ENCODE measurements at places on chromosomes 4 and X. TPM values are rescaled to one million over a fixed set of nuclear protein-coding genes. Genes with fewer than 3 reads are reported as not detected.

DNA sequence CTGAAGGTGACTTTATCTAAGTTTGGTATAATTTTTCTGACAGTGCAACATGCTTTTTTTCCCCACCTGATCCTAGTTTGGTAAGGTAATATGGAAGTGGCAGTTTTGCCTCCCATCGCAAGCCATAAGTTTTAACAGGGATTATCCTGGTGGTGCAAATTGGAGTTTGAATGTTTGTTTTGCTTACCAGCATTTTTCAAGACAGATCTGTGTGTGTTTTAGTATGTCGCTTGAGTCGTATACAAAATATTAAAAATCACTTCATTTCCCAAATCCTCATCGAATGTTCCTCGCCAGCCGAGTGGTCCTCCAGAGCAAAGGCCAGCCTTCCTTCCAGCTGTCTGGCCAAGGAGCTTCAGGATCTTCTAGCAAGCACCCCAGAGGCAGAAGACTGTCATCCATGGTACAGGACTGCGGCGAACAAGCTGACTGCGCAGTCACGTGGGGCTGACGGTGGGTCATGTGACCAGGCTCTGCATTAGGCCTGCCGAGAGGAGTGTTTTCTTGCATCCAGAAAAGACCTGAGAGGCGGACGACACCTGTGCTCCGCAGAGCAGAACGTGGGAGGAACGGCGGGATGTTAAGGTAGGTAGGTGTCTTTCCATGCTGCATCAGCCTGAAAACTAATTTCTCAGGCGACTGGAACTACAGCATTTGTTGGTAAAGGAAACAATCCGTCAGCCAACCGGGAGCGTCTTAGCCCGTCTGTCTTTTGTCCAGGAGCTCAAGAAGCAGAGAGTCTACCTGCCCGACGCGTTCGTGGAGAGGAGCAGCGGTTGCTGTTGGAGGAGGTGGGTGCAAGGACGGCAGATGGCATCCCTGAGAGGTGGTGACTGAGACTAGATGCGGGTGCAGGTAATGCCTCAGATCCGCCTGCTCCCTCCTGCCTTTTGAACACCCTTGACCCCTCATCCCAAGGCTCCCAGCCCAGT is at the start of gene GPRASP3:
GPRASP3 (plus strand) TSS at position 507 of the 932 bp plus-strand sequence. CDS start 28,253 bp downstream, outside the sequence.
- DNase-seq = peak; percentile 50

DNA sequence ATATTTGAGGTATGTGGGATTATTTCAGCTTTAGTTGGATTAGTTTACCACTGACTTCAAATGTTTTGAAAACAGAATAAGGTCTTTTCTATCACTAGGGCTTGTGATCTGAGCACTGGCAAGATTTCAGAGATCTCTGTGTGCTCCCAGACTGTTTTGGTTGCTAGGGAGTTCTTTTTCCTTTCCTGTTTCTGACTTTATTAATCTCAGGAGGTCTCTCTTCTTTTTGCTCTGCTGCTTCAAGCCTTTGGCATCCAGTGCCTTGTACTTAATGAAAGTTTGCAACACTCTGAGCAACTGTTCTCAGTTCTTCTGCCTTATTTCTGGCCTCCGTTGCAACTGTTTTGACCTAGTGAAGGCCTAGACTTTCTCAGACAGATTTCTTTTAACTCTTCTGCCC is 32.1 kb upstream of the PAQR3 start:
- no peak for DNase-seq

GRCh38 chrX:24231131-24231540 is 81.6 kb downstream of the ZFX start:
- DNase-seq = no peak

DNA sequence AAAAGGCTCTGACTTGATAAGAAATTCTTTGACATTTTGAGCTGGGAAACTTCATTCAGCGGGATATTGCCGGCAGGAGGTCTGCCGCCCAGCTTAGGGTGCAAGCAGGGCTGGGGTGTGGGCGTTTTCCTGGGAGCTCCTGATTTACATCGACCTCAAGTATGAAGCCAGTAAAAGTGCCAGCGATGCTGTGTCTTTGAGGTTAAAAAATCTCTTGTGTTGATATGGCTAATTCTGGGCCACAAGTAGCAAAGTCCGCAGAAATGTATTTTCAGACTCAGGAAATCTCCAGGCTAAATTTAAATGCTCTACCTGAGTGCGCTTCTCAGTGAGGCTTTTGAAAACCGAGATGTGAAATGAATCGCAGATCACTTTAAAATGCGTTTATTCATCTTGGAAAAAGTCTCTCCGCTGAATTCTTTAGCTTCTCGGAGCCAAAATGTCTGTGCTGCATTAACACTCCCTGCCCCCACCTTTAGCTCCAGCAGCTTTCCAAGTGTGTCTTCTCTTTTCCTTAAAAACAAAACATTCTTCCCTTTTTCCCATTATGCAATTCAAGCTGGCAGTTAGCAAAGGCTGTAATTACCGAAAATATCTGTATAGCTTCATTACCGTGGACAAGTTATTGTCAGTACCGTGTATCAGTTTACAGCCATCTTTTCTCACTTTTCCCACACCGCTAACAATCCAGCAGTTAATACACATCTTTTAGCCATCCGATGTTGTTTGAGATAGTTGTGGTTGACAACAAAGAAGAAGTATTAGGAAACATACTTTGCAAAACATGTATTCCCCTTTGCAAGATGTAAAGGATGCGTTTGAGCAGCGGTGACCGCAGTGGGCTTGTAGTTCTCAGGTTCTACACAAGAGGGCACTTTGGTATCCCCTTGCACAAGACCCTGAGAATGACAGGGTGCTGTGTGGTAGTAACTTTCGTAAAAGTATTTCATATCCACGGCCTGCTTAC is 136.0 kb upstream of the STX18 start:
- peak; percentile 85 for DNase-seq

DNA sequence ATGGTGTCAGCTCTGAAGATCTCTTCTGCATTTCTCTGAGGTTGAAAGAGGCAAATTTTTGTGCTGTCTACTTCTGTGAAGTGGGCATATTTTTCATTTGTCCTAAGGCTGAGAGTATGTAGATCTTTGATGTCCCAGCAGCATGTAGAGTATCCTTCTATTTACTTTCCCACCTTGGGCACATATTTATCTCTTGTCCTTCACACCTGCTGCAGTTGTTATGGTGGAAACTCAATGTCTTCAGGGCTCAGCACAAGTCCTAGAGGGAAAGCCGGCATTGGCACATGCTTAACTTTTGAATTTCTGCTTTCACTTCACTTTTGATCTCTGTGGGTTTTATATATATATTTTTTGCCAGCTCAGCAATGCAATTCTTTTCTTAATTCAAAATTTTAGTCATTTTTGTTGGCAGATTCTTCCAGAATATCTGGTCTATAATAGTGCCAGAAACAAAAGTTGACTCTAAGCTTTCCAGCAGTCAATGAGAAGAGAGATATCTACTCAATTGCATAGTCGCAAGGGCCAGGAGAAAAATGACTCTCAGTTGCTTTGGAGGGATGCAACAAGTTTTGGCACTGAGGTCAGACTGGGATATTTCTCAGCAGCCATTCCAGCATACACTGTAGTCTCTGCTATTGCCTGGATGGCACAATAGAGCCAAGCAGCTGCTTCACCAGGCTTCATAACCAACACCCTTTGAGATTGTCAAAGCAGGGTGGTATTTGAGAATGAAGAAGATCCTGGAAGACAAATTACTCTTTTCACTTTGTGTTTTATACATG is 127.8 kb upstream of the FAT1 start:
- DNase-seq = no peak

DNA sequence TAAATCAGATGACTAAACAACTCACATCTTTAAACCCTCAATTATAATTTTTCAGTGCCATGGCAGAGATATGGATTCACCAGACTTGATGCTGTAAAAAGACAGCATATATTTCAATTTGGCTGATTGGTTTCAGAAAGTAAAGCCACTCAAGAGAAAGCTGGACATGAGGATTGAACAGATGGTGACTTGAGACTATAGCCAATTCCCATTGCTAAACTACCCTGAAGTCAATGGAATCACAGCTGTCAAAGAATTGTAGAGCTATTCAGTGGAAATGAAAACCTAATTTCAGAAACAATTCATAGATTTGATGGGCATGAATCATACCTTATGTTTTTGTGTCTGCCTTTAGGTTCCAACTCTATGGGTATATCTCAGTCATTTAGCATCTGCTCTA is 510.6 kb upstream of the BOD1L1 start:
- no peak for DNase-seq

DNA sequence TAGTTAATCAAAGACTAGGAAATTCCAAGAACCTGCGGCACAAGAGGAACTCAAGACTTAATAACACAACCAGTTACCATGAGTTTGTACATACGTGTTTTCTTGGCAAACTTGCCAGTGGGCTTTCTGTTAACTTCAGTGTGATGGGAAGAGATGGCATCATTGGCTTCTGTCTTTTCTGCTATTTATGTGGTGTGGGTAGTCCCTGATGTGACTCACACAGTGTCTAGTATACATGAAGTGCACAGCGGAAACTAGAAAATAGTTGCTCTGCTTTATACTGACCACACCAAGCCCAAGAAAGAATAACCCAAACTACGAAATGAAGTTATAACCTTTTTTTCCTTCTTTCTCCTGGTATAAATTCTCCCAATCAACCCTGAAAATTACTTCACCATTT is 24.5 kb downstream of the DAPP1 start:
- DNase-seq = no peak

DNA sequence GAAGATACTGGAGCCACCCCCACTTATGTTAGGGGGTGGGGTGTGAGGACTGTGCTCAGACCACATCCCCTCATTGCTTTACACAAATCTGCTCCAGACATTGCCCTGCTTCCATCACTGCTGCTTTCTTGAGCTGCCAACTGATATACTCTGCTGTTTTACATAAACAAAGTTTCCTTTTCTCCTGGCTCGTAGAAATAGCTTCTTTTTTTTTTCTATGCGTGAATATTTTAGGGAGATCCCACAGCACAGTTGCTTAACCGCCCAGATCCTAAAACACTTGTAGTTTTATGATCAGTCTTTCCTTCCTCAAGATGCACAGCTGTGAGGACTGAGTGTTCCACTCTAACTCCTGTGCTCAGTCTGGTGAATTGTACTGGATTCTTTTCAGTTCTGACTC is 768.4 kb downstream of the PCDH18 start:
- no peak for DNase-seq

- DNase-seq = no peak
These were observed 798.1 kb downstream of the PDHA2 start for GRCh38 chr4:96637971-96638412.

DNA sequence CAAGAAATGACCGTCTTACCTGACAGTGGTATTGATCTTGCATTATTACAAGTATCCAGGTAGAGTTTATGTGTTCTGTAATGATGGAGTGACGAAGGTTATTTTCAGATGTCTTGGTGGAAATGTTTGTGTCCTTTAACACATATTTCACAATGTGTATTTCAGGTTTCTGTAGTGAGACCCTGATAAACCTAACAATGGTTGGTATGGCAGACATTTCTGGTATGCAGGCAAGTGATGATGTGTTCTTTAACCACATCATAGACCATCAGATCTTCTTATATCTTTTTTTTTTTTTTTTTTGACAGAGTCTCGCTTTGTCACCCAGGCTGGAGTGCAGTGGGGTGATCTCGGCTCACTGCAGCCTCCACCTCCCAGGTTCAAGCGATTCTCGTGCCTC is 14.6 kb upstream of the ATXN3L start:
- DNase-seq = no peak

DNA sequence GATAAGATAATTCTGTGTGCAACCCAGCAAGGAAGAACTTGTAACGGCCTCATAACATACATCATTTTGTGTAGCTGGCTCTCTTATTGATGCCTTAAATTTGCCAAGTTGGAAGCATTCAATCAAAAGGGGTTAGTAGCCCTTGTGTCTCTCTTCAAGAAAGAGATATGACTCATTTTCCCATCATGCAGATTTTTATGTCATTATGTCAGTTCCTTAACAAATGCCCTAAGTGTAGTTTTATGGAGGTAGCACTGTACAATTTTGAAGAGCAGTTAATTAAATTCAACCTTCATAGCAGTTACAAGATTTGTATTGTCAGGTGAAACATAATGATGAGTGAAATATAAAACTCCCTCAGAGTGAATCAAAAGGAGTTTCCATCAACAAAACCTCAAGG is 215.6 kb downstream of the GRIA3 start:
- DNase-seq = no peak

- DNase-seq = no peak
These were observed 102.3 kb upstream of the ARSJ start for GRCh38 chr4:114081783-114082182.

DNA sequence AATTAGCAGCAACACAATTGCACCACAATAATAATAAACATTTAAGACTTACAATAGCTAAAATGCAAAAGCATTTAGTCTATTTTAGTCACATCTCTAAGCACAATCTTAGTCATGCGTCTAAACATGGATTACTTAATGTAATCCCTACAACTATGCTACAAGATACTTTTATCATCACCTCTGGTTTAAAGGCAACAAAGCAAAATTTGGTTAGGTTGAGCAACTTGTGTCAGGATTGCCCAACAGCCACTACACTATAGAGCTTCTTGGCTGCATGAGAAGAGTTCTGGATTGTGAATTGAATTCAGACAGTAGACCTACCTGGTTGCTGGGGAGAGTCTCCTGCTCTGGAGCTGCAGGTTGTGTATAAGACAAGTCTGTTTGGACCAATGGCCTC is 146.5 kb upstream of the PUDP start:
- no peak for DNase-seq

- no peak for DNase-seq
These were observed 413.8 kb downstream of the RAPGEF2 start for GRCh38 chr4:159516556-159517140.

FAT1 gene
- 77.8 TPM for total RNA-seq

FAM9C gene
- not detected for total RNA-seq

PITX2 gene
- 32.7 TPM for total RNA-seq

GAGE12F gene
- total RNA-seq = not detected

ERCC6L gene
- 12.1 TPM for total RNA-seq

SPANXD gene
- not detected for total RNA-seq

AFF2 gene
- 5.6 TPM for total RNA-seq

P2RY8 gene
- total RNA-seq = not detected

VEGFD gene
- not detected for total RNA-seq

Data from endodermal cell (in vitro differentiated cells).